Smooth muscle cell of the coronary artery (primary cell): ENCODE measurements at places on chromosomes 13 and 19. TPM values are rescaled to one million over a fixed set of nuclear protein-coding genes. Genes with fewer than 3 reads are reported as not detected.

C13orf42 gene
- not detected in 2 replicates for total RNA-seq

ZNF320 gene
- total RNA-seq, result 9.0 and 12.6 TPM in 2 replicates

GAMT gene
- total RNA-seq, result 29.8 and 36.3 TPM in 2 replicates

SMIM24 gene
- not detected in 2 replicates for total RNA-seq

ZNF878 gene
- total RNA-seq, result 0.23 TPM in 2 replicates
